Bone marrow (tissue), 2 donors: ENCODE measurements at places on chromosomes 5 and 9.

DNA sequence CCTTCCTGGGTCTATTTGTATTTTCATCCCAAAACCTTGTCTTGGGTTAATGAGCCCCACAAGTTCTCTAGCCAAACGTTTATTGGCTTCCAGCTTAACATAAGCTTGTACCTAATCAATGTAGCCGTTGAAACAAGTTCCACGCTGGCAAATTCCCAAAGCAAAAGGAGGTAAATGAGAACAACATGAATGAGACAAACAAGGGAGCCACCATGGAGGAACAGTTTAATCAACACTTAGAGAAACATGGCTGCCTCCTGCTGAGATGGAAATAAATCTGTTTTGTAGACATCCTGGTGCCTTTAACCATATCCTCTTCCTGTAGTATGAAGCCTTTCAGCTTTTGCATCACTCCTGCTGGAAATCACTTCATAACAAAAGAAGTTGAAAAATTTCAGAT lies 166.6 kb upstream of the NFIB start:
- DNase-seq, result no peak

DNA sequence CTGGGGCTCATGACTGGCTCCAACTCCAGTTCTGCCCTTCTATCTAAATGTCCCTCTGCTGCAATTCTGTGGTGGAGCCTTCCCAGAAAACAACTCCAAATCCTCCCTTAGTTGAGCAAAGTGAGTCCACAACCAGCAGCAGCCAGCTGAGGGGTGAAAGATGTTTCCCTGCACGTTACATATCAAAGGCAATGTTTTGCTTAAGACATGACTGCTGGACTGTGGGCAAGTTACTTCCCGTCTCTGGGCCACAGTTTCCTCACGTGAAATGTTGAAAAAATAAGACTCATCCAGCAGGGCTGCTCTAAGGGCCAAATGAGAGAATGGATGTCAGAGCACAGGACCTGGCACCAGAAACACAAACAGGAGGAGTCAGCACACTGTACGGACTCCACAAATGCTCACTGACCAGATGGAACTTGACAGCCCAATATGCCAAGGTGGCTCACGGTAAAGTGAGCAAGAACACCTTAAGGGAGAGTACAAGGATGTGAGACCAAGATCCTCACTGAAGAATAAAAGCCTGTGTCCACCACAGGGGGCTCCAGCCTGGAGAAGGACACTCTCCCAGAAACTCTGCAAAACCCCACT lies 138.4 kb upstream of the ABCA1 start:
- peak; percentile 12 for DNase-seq

GRCh38 chr9:14869671-14870070 lies 40.6 kb downstream of the FREM1 start:
- DNase-seq, result no peak

DNA sequence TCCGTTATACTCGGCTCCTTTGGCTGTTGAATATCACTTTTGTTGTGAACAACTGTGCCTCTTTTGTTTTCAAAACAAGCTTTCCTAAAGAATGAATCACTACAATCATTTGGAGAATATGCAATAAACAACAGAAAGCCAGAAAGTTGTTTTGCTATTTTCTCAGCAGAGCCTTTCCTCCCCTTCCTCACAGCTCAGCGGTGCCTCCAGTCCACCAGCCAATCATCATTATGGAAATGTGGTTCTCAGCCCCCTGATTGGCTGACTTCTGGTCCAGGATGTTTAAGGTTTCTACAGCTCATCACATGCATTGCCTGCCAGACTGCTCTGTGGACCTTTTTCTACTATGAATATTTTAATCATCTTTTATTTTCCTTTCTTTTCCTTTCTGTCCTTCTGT lies 9.1 kb upstream of the ZNF608 start:
- DNase-seq, result no peak

DNA sequence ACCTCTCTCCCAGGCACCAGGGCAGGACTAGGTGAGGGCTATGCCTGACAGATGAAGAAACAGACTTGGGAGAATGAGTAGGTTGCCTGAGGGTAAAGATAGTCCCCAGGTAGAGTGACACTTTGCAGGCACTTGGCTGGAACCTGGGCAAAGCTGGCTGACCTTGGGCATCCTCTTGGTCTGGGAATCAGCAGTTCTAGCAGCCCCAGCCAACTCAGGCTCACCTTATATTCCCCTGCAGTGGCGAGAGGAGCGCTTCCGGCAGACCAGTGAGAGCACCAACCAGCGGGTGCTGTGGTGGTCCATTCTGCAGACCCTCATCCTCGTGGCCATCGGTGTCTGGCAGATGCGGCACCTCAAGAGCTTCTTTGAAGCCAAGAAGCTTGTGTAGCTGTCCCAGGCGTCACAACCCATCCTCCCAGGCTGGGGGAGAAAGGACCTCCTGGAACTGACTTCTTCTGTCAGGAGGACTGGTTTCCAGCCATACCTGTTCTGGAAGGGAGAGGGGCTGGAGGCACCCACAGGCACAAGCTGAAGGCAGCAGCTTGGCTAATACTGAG lies 3.1 kb downstream of the TMED9 start:
- DNase-seq, result no peak

- peak; percentile 64 for DNase-seq
Measured at GRCh38 chr9:127778280-127779135, at the start of gene SH2D3C. SH2D3C (minus strand) TSS chr9:127778666; CDS start chr9:127778627, 39 bp downstream.

DNA sequence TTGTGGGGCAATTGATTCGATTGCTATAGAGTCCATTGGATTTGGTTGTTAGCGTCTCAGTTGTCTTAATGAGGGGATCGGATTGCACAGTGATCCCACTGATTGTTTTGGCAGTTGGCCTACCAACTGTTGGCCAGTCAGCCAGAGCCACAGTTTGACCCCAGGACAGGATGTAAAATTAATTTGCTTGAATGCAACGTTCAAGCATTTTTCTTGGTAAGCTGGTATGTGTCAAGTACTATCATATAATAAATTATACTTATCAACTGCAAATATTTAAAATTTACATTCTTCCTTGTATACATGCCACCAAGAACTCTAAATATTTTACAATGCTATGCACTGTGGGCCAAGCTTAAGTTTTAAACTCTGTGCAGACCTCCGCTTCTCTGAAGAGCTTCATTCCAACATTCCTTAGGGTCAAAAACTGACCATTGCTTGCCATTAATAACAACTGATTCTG lies 80.4 kb upstream of the OSMR start:
- no peak for DNase-seq

DNA sequence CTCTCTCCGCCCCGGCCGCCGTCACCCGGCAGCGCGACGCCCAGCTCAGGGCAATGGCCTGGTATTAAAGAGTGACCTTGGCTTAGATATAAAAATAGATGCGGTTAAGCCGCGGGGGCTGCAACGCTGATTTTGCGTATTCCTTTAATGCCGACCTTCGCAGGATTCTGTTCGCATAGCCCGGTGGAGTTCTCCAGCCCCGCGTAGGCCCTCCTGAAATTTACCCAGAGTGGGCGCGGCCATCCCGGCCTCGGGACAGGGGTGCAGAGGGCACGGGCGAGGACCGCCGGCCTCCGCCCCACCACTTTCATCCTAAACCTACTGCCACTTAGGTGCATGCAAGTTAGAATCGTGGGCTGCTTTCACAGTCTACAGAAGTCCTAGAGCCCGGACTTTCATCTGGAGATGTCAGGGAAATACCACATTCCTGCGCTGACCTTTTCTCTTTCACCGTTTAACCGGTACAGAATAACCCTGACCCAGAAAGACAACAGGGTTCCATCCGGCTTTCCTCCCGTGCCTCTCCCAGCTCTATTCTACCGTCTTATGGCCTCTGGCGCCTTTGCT lies 492 bp upstream of the FAM169A start:
- DNase-seq, result no peak

DNA sequence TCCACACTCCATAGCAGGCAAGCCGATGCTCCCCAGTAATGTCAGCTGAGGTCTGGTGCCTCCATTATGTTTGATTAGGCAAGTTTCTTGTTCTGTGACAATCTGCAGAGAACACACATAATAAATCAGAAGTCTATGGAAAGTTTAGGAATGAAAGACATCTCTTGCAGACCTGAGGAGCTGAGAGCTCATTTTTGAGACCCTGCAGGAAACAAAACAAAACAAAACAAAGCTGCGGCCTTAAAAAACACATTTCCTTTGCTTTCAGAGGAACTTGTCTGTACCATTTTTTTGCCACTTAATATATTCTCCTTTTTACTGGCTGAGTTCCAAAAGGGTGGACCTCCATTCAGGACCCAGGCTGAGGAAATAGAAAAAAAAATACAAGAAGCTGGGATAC lies 481.2 kb upstream of the DMAC1 start:
- DNase-seq, result no peak

- no peak for DNase-seq
Measured at GRCh38 chr5:122327110-122327509, 15.1 kb downstream of the SNCAIP start.

DNA sequence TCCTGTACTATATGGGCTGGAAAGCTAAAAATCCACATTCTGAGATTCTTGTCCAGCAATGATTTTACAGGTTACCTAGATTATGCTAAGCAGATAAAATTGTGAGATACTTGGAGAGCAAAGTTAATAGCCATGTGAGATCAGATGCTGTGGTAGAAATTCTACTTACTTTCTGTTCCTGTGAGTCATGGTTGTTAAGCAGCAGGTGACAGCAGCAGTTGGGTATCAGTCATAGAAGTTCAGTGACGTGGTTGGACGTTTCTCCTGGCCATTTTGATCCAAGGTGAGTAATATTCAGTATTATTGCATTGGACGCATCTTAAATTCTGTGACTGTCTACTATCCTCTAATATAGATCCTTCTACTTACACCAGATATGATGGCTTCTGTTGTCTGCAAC lies 524.5 kb downstream of the TMEM38B start:
- DNase-seq, result no peak

DNA sequence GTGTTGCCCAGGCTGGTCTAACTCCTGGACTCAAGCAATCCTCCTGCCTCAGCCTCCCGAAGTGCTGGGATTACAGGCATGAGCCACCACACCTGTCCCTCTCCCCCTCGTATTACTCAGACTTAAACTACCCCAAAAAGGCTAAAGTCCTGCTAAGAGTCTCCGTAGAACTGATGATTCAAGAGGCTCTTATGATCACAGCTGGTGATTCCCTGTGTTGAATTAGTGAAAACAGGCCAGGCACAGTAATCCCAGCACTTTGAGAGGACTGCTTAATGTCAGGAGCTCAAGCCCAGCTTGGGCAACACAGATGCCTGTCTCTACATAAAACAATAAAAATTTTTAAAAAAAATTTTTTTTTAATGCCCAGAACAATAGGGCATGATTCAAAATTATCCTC lies 9.2 kb downstream of the CDC26 start:
- no peak for DNase-seq
